ENCODE measurements at places on chromosomes 6 and 20. TPM values are rescaled to one million over a fixed set of nuclear protein-coding genes. Genes with fewer than 3 reads are reported as not detected.

GPLD1 gene
- 4.8 TPM for total RNA-seq

JPH2 gene
- 40.5 TPM for total RNA-seq

SLC22A2 gene
- not detected for total RNA-seq

GSTA2 gene
- total RNA-seq, result not detected

HSPA1L gene
- 2.5 TPM for total RNA-seq

FAM83C gene
- 0.21 TPM for total RNA-seq

PRL gene
- not detected for total RNA-seq

STMND1 gene
- not detected for total RNA-seq

ECI2 gene
- 62.7 TPM for total RNA-seq

FOXA2 gene
- not detected for total RNA-seq

TMC2 gene
- 0.16 TPM for total RNA-seq

AVP gene
- not detected for total RNA-seq

RAET1G gene
- total RNA-seq, result 1.2 TPM

HLA-DRA gene
- 93.9 TPM for total RNA-seq

TP53TG5 gene
- total RNA-seq, result 0.69 TPM

LY6G6F gene
- total RNA-seq, result not detected

LST1 gene
- total RNA-seq, result 4.2 TPM

ADTRP gene
- 7.4 TPM for total RNA-seq

POU5F1 gene
- 3.0 TPM for total RNA-seq

L3MBTL3 gene
- total RNA-seq, result 15.1 TPM

RRBP1 gene
- 147 TPM for total RNA-seq

CD93 gene
- total RNA-seq, result 72.8 TPM

UBE3D gene
- 17.3 TPM for total RNA-seq

LY6G6D gene
- total RNA-seq, result 3.1 TPM

PDE7B gene
- total RNA-seq, result 34.2 TPM

FAM83D gene
- total RNA-seq, result 11.4 TPM

NEU1 gene
- total RNA-seq, result 18.4 TPM

NNAT gene
- total RNA-seq, result 31.4 TPM

SIRPB1 gene
- 0.26 TPM for total RNA-seq

PGC gene
- not detected for total RNA-seq

IP6K3 gene
- total RNA-seq, result 0.95 TPM

KCNS1 gene
- total RNA-seq, result 0.21 TPM

MRAP2 gene
- total RNA-seq, result 5.6 TPM

DDR1 gene
- 33.8 TPM for total RNA-seq
